ENCODE measurements at places on chromosomes 11 and 22. TPM values are rescaled to one million over a fixed set of nuclear protein-coding genes. Genes with fewer than 3 reads are reported as not detected.

GRCh38 chr22:40289991-40290459, 56.3 kb upstream of the ADSL start:
- no peak overlapping the region for H3K4me3 ChIP-seq
- DNase-seq: no peak
- H3K27ac ChIP-seq: no peak overlapping the region
- H3K36me3 ChIP-seq: peaks cover 23% of the 10 kb centered on the region
- H3K27me3 ChIP-seq: no peaks in the 10 kb centered on the region
- H3K4me1 ChIP-seq: no peaks in the 10 kb centered on the region

GRCh38 chr22:36478966-36479365, 2.5 kb downstream of the TXN2 start:
- H3K36me3 ChIP-seq: peaks cover 25% of the 10 kb centered on the region
- no peak overlapping the region for H3K4me3 ChIP-seq
- H3K27ac ChIP-seq: no peak overlapping the region
- no peaks in the 10 kb centered on the region for H3K27me3 ChIP-seq
- H3K4me1 ChIP-seq: peaks cover 19% of the 10 kb centered on the region

- H3K36me3 ChIP-seq: peaks cover 3% of the 10 kb centered on the region
- H3K4me1 ChIP-seq: peaks cover 35% of the 10 kb centered on the region
- peak overlapping the region; percentile 83 for H3K27ac ChIP-seq
- peak overlapping the region; percentile 96 for H3K4me3 ChIP-seq
- H3K27me3 ChIP-seq: peaks cover 3% of the 10 kb centered on the region
These were observed 1.2 kb upstream of the FAR1 start for GRCh38 chr11:13667245-13667644.

GRCh38 chr11:75644370-75644769, 24.5 kb downstream of the MAP6 start:
- H3K27ac ChIP-seq: no peak overlapping the region
- no peak overlapping the region for H3K4me3 ChIP-seq
- H3K4me1 ChIP-seq: peaks cover 15% of the 10 kb centered on the region

DNA sequence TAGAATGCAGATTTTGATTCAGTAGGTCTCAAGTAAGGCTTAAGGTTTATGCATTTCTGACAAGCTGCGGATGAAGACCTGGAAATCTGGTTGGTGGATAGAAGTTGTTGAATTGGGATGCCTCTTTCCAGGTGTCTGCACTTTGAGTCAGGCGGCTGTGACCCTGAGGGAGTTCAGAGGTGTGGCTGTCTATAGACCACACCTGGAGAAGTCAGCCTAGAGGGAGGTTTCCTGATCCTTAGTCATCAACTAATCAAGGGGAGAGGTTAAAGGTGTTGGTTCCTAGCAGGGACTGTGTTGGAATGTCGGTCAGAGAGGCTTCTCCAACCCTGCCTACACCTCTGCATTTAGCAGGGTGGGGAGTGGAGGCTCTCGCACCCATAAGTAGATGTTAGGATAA, 8.0 kb downstream of the GLB1L2 start:
- no peaks in the 10 kb centered on the region for H3K4me1 ChIP-seq
- no peak overlapping the region for H3K4me3 ChIP-seq

DNA sequence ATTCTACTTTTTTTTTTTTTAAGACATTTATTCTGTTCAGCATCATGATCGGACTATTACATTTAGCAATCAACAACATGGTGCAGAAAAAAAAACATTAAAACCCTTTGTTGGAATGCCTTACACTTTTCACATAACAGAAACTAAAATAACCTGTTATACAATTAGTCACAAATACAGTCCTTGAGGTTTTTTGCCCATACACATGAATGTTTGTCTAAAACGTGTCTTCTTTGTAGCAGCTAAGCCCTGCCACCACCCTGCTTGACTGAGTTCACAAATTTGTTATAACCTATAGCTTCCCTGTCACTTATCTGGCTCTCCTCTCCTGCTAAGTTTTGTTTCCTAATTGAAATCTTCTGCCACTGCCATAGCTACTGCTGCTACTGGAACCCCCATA, 75.4 kb upstream of the ARHGAP20 start:
- no peak for DNase-seq
- no peaks in the 10 kb centered on the region for H3K27me3 ChIP-seq
- H3K4me3 ChIP-seq: no peak overlapping the region
- H3K4me1 ChIP-seq: peaks cover 11% of the 10 kb centered on the region
- peaks cover 1% of the 10 kb centered on the region for H3K36me3 ChIP-seq
- no peak overlapping the region for H3K27ac ChIP-seq

DNA sequence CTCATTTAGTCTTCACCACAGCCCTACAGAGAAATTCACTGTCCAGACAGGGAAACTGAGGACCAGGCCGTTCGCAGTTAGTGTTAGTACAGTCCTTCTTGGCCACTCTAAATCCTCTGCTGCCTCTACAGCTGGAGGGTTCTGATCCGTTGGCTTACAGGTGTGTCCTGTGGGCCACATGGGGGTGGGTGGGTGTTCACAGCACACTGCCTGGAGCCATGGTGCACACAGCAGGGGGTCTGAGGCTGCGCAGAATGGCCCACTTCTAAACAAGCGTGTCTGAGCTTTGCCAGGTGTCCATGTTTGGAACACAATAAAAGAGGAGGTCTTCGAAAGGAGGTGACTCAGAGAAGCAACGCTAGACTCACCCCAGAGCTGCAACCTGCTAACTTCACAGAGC, 249.0 kb downstream of the ST3GAL4 start:
- peaks cover 9% of the 10 kb centered on the region for H3K4me1 ChIP-seq
- H3K4me3 ChIP-seq: no peak overlapping the region
- H3K27me3 ChIP-seq: no peaks in the 10 kb centered on the region
- H3K27ac ChIP-seq: no peak overlapping the region
- DNase-seq: no peak
- no peaks in the 10 kb centered on the region for H3K36me3 ChIP-seq

The PKDREJ gene
- 0.05 TPM for total RNA-seq

The ARHGEF12 gene
- 71.9 TPM for total RNA-seq

The C22orf42 gene
- not detected for total RNA-seq

DNA sequence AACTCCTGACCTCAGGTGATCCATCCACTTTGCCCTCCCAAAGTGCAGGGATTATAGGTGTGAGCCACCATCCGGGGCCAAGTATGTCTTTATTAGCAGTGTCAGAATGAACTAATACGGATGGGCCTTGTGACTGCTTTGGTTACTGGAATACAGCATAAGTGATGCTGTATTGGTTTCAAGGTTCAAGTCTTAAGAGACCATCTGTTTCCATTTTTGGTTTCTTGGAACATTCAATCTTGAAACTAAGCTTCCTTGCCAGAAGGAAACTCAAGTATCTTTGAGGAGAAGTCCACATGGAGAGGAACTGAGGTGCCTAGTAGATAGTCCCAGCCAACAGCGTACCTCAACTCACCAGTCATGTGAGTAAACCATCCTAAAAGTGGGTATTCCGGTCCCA, 58.8 kb downstream of the APOL3 start:
- peaks cover 2% of the 10 kb centered on the region for H3K36me3 ChIP-seq
- H3K4me1 ChIP-seq: peaks cover 8% of the 10 kb centered on the region
- no peak overlapping the region for H3K4me3 ChIP-seq
- no peaks in the 10 kb centered on the region for H3K27me3 ChIP-seq
- H3K27ac ChIP-seq: no peak overlapping the region
- no peak for DNase-seq

The CFAP300 gene
- total RNA-seq: 2.5 TPM

- peaks cover 40% of the 10 kb centered on the region for H3K4me1 ChIP-seq
- H3K4me3 ChIP-seq: no peak overlapping the region
- H3K36me3 ChIP-seq: no peaks in the 10 kb centered on the region
- H3K27ac ChIP-seq: no peak overlapping the region
These were observed 12.7 kb upstream of the SESN3 start for GRCh38 chr11:95243673-95244072.

DNA sequence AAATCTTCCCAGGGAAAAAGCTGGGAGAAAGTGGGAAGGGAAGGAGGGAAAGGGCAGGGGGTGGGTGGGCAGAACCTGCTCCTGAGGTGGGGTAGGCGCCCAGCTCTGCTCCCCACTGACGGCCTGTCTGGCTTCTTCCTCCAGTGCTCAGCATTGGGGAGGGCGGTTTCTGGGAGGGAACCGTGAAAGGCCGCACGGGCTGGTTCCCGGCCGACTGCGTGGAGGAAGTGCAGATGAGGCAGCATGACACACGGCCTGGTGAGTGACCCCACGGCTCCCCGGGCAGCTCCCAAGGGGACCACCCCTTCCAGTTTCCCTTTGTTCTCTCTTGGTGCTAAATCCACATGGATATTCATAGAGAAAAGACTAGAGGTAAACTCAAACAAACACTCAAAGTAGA, 25.9 kb downstream of the SHANK3 start:
- H3K27ac ChIP-seq: no peak overlapping the region
- peaks cover 8% of the 10 kb centered on the region for H3K4me1 ChIP-seq
- peak overlapping the region; percentile 31 for H3K4me3 ChIP-seq
- peaks cover 2% of the 10 kb centered on the region for H3K36me3 ChIP-seq
- peaks cover 1% of the 10 kb centered on the region for H3K27me3 ChIP-seq
- peak; percentile 78 for DNase-seq

The POU2AF2 gene
- total RNA-seq: not detected

DNA sequence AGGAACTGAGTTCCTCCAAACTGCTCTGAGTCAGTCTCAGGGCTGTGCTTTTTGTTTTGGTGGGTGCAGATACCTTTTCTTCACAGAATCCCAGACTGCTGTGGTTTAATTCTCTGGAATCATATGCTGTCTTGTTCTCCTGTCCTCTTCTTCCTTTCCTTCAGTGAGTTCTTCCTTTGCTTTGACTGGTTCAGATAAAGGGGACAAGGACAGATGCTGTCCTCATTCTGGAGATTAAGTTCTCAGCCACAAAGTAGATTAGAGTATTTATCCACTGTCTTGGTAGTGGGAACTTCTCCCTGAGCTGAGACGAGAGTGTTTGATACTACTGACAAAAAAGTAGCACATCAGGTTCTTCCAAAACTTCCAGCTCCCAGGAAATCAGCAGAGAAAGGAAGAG, 13.3 kb downstream of the ZDHHC5 start:
- no peaks in the 10 kb centered on the region for H3K27me3 ChIP-seq
- peaks cover 11% of the 10 kb centered on the region for H3K4me1 ChIP-seq
- H3K4me3 ChIP-seq: no peak overlapping the region
- H3K36me3 ChIP-seq: peaks cover 24% of the 10 kb centered on the region
- no peak overlapping the region for H3K27ac ChIP-seq

- no peaks in the 10 kb centered on the region for H3K36me3 ChIP-seq
- no peak for DNase-seq
- peaks cover 39% of the 10 kb centered on the region for H3K4me1 ChIP-seq
- peak overlapping the region; percentile 5 for H3K27ac ChIP-seq
These were observed 51.0 kb downstream of the UBASH3B start for GRCh38 chr11:122706291-122707088.

The SERPIND1 gene
- not detected for total RNA-seq

The IGF2 gene
- 110 TPM for total RNA-seq

The BATF2 gene
- not detected for total RNA-seq

GRCh38 chr11:1453611-1454034, 33.0 kb downstream of the MOB2 start:
- H3K27ac ChIP-seq: no peak overlapping the region
- H3K4me1 ChIP-seq: no peaks in the 10 kb centered on the region
- H3K36me3 ChIP-seq: no peaks in the 10 kb centered on the region
- no peaks in the 10 kb centered on the region for H3K27me3 ChIP-seq
- no peak overlapping the region for H3K4me3 ChIP-seq

DNA sequence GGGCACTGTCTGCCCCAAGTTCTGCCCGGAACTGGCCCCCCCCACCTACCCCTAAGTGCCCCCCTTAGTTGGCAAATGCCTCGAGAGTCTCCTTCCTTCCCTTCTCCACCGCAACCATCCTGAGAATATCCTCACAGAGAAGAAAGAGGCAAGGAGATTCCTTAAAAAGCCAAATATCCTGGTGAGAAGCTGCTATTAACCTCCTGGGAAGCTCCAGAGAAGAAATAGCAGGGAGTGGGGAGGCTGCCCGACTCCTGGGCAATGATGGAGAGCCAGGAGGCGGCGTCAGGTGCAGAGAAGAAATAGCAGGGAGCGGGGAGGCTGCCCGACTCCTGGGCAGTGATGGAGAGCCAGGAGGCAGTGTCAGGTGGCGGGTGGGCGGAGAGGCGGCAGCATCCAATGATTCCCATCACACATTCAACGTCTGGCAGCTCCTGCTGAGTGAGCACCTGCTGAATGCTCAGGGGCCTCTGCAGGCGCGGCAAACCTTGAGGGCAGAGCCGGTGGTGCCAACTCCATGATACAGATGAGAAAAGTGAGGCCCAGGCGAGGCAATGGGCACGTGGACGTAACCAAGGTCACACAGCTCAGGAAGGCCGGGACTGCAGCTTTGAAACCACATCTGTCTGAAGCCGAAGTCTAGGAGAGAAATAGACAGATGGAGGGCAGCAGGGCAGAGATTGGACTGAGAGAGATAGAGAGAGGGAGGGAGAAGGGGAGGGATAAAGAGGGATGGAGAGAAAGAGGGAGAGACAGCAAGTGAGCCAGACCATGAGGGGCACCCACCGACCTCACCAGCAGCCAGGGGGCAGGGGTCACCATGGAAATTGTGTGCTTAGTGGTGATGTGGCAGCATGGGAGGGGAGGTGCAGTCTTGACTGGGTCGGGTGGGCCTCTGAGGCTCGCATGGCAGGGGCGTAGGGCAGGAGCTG, 58.3 kb downstream of the CYTH4 start:
- no peak for DNase-seq
- H3K27me3 ChIP-seq: peaks cover 29% of the 10 kb centered on the region
- H3K4me3 ChIP-seq: no peak overlapping the region

DNA sequence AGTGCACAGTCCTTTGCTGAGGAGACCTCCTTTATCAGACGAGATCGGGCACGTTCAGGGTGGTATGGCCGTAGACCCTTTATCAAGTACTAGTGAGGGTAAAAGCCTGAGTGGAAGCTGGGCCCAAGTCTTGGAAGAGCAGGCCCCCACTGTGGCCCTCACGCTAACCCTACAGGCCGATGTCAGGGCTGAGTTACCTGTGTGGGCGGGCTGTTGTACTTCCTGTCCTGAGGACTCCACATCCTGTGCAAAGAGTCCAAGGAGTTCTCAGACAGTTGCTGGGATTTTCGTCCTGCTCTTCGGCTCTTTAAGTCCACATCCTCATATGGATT, 34.9 kb downstream of the RPL27A start:
- H3K36me3 ChIP-seq: peaks cover 18% of the 10 kb centered on the region
- no peak for DNase-seq
- H3K4me1 ChIP-seq: peaks cover 71% of the 10 kb centered on the region
- H3K27me3 ChIP-seq: no peaks in the 10 kb centered on the region
- peak overlapping the region; percentile 96 for H3K27ac ChIP-seq
- H3K4me3 ChIP-seq: peak overlapping the region; percentile 37

The GRM5 gene
- 0.41 TPM for total RNA-seq

- no peak overlapping the region for H3K4me3 ChIP-seq
- H3K27ac ChIP-seq: no peak overlapping the region
- no peak for DNase-seq
- peaks cover 18% of the 10 kb centered on the region for H3K4me1 ChIP-seq
- no peaks in the 10 kb centered on the region for H3K27me3 ChIP-seq
These were observed 76.6 kb downstream of the USP35 start for GRCh38 chr11:78265326-78265725.

GRCh38 chr11:5178046-5178837, 22.2 kb downstream of the OR51V1 start:
- DNase-seq: no peak
- H3K27ac ChIP-seq: no peak overlapping the region
- H3K4me3 ChIP-seq: no peak overlapping the region
- peaks cover 8% of the 10 kb centered on the region for H3K27me3 ChIP-seq
- no peaks in the 10 kb centered on the region for H3K4me1 ChIP-seq

- peak overlapping the region; percentile 67 for H3K27ac ChIP-seq
- H3K36me3 ChIP-seq: no peaks in the 10 kb centered on the region
- H3K27me3 ChIP-seq: no peaks in the 10 kb centered on the region
- peaks cover 13% of the 10 kb centered on the region for H3K4me1 ChIP-seq
These were observed 269.9 kb upstream of the SORL1-AS1 start for GRCh38 chr11:121722431-121723245.

GRCh38 chr11:12961615-12962014, 47.5 kb upstream of the RASSF10 start:
- no peak for DNase-seq
- H3K27ac ChIP-seq: no peak overlapping the region
- H3K4me3 ChIP-seq: no peak overlapping the region
- peaks cover 10% of the 10 kb centered on the region for H3K27me3 ChIP-seq
- H3K4me1 ChIP-seq: no peaks in the 10 kb centered on the region
- no peaks in the 10 kb centered on the region for H3K36me3 ChIP-seq

The SPDYC gene
- total RNA-seq: not detected

Measured in chondrocyte (in vitro differentiated cells).